ENCODE measurements at places on chromosomes 16 and 17. TPM values are rescaled to one million over a fixed set of nuclear protein-coding genes. Genes with fewer than 3 reads are reported as not detected.

DNA sequence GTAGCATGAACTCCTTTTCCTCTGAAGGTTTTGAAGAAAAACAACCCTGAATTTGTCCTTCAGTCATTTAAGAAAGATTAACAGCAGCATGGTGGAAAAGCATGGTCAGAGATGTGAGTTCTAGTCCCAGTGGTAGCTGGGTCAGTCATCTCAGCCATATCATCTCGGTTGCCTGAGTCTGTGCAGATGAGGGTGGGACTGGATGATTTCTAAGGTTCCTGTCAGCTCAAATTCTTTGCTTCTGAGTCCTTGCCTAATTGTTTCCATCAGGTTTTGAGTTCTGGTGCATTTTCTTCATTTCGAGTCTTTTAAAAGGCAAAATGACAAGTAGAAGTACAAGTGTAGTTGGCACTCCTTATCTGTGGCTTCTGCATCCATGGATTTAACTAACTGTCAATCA is 63.9 kb downstream of the TNRC6C start:
- DNase-seq: no peak

DNA sequence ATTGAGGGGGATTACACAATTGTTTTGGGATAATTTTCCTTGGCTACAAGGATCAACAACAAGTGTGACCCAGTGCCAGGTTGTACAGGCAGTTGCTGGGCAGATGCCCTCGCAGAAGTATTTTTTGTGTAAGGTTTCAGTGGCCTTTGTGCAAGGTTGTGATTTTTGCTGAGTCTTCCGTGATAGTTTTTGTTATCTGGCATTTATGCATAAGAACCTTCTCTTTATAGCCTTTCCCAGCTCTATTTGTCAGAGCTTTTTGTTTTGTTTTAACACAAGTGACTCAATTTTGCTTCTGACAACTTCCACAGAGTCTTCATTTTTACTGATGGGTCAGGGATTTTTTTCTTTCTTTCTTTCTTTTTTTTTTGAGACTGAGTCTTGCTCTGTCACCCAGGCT is 6.7 kb upstream of the PRPSAP1 start:
- no peak for DNase-seq

DNA sequence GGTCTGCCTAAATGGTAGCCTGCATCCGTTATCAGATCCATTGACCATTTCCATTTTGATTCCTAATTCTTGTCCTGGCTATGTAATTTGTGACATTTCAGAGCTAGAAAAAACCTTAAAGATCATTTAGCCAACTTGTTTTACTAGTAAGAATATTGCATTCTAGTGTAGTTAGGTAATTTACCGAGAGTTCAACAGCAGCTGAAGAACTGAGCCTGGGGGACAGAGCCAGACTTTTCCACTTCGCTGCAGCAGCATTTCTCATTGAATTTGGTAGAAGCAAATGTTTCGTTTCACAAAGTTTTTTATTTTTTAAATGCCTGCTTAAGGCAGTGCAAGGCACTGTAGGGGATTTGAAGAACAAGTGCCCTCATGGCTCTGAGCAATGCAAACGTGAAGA is 59.2 kb upstream of the MARCHF10 start:
- DNase-seq: no peak

DNA sequence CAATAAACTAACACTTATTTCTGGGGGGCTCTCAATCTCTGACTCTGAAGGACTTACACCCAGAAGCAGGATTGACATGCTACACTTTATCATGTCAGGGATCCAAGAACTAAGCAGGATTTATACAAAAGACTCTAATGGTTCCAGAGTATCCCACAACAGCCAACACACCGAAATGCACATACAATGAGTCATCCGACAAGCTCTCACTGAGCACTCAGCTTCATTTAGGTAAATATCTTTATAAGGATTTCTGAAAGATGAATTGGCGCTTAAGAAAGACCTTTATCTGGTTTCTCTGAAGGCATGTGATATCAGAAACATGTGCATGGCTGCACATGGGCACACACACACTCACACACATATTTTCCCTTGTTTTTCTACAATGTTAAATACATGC is 77.2 kb downstream of the TOX3 start:
- no peak for DNase-seq

GRCh38 chr16:59993101-59993500 is 1259.0 kb upstream of the GOT2 start:
- DNase-seq: no peak

GRCh38 chr16:24773771-24774427 is 44.4 kb downstream of the TNRC6A start:
- DNase-seq: no peak

CHMP1A gene
- total RNA-seq: 117 TPM

DNA sequence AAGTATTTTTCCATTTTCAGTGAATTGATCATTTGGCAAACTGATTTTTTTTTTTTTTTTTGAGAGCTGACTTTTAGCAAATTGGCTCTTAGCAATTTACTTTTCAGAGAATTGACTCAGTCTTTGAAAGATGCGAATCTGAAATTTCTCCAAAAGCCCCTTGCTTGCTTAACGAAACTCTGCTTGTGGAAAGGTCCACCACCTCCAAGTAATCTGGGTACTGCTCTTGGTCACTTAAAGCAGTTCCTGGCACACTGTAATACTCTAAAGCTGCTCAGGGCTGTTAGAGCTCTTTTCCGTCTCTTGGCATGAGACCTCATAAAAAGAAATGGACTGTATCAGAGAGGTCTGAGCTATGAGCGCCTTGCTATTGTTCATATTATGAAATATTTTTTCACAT is 2.9 kb downstream of the GSDMB start:
- DNase-seq: no peak

DNA sequence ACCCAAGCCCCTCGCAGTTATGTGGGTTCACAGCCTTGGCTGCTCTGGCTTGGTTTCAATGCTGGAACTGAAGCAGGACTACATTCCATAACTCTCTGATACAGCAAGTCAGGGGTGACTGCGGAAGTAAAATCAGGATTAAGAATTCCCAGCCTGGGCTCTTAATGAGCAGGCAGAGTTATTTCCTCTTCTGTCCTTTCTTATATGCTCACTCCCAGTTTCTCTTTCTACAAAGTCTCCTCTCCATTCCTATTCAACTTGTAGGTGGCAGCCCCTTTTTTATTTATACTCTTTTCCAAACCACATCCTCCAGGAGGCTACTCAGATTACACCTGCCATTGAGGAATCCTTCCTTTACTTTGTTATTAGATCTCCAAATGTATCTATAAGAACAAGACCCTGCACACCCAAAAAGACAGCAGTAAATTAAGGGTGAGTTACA is 40.3 kb downstream of the HOXB1 start:
- no peak for DNase-seq

DNA sequence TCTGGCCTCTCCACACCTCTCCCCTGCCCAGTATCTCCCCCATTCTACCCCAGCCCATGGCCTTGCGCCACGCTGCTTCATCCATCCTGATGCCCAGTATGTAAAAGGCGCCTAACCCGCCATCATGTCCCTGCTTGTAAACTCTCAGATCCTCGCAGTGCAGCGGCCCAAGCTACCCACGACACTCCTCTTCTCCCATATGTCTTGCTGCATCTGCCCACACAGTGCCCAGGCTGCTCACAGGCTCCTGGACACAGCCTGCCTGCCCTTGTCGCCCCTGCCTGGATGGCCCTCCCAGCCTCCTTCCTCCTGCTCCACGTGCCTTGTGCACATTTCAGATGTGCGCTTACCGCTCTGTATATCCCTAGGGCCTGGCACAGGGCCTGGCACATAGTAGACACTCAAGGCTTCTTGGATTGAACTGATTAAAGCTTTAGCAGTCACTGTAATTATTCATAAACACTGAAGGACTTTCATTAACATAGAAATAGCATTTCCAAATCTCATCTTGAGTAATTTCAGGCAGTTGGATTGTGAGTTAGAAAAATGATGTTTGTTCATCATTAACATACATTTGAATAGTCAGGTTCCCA is 129.1 kb downstream of the CLEC16A start:
- no peak for DNase-seq

IGF2BP1 gene
- total RNA-seq: not detected

DNA sequence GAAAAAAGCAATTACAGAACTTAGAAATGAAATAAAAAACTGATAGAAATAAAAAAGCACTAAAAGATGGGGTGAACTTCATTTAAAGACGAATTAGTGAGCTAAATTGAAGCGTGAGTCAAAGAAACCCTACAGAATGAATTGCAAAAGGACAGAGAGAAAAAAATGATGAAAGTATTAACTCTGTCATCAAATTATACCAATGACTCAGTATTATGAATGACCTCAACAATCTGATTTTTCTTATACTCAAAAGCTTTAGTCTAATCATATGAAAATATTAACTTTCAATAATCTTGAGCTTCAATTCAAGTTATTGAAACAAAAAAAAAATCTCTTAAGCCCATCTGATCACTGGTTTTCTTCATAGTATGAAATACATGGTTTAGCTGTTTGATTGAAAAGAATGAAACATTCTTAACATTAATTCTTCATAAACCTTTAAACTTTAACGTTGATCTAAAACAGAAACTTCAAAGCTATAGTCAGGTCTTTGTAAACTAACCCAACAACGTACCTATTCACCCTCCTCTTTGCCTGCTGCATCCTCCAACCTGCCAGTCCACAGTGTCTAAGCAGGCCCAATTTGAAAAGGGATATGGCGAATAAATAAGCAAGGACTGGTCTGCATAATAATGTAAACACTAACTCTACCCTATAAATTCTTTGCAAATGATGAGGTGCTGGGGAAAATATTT is 6.6 kb downstream of the ABCA5 start:
- no peak for DNase-seq
